ENCODE measurements at places on chromosomes 5 and 9. TPM values are rescaled to one million over a fixed set of nuclear protein-coding genes. Genes with fewer than 3 reads are reported as not detected.

- DNase-seq, result no peak
Observed at GRCh38 chr5:95733107-95733665, 2.0 kb downstream of the RHOBTB3 start.

- DNase-seq, result peak; percentile 86
Observed at GRCh38 chr5:145495741-145496140, 339.4 kb downstream of the PRELID2 start.

DNA sequence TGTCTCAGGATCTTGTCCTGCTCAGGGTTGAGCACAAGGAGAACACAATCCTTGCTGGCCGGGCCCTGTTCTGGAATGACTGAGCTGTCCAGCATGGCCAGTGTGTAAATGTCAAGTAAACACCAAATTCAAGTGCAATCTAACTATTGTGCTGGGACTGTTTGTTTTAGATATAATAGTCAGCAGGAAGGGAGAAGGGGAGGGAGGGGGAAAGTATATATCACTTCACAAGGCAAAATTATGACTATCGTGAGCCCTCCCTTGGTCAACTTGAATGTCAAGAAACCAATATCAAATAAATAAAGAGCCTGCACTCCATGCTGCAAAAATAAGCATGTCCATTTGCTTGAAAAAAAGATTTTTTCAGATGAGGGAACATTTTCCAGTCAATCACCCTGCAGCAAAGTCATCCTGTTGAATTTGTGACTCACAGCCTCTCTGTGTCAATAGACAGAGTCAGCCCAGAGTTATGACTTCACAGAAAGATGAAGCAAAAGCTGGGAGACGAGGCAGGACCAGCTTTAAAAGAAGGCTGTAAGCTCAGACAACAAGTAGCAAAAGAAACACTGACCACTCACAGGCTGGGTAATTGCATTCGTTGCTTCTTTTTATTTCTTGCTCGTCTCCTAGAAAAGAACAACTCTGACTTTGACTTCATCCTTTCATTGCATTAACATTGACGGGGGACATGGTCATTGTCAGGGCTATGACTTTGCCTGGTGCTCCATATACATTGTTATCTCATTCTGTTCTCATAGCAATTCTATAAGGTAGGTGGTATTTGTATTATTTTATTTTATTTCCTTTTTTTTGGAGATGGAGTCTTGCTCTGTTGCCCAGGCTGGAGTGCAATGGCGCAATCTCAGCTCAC is 15.3 kb upstream of the KLF4 start:
- peak; percentile 84 for DNase-seq

GRCh38 chr5:14134083-14134482 is 9.1 kb upstream of the TRIO start:
- no peak for DNase-seq

- no peak for DNase-seq
Observed at GRCh38 chr5:14668181-14668591, 3.7 kb downstream of the OTULIN start.

GRCh38 chr5:171673840-171674239 is 111.8 kb upstream of the SMIM23 start:
- DNase-seq, result no peak

- no peak for DNase-seq
Observed at GRCh38 chr5:129399069-129399468, 61.0 kb upstream of the ADAMTS19 start.

- no peak for DNase-seq
Observed at GRCh38 chr5:126269511-126269910, 153.7 kb upstream of the GRAMD2B start.

DNA sequence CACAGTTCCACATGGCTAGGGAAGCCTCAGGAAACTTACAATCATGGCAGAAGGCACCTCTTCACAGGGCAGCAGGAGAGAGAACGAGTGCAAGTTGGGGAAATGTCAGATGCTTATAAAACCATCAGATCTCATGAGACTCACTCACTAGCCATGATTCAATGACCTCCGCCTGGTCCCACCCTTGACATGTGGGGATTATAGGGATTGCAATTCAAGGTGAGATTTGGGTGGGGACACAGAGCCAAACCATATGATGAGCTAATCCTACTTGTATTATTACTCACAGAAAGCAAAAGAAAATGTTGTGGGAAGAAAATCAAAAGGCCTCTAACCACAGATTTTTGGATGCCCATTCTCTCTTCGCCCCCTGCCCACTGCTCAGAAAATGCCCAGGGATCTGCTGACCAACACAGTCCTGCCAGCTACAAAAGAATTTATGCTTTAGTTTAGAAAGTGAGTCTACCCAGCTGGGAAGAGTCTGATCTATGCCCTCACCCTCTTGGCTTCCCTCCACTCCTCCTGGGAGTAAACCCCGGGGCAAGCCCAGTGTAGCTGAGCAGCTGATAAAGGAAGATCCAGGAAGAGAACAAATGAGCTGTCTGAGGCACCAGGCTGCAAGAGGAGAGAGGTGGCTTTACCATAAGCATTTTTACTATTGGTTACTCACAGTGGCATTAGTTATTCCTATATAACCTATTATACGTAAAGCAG is 53.1 kb downstream of the RNF130 start:
- no peak for DNase-seq

DNA sequence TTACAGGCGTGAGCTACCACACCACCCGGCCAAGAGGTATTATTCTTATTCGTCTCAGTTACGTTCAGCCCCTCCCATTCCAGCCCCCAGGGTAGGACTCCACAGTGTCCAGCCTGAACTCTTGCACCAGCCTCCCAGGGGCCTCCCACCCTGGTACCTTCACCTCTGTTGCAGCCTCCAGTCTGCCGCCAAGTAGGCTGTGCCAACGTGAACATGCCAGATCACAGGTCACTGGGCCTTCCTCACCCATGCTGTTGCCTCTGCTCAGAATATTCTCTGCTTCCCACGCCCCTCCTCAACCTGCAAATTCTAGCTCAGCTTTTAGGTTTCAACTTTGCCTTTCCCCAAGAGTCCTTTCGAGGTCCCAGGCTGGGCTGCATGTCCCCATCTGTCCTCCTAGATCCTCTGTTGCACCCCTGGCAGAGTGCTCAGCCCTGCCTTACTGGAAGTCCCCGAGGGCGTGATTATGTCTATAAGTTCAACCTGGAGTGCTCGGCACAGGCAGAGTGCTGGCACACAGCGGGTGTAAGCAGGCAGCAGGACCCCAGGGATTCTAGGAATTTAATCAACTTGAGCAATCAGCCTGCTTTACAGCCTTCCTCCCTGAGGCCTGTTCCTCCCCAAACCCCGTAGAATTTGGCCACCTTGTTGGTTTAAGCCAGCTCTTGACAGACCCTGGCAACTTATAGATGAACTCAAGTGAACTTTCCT is 13.1 kb upstream of the STXBP1 start:
- DNase-seq, result no peak

DNA sequence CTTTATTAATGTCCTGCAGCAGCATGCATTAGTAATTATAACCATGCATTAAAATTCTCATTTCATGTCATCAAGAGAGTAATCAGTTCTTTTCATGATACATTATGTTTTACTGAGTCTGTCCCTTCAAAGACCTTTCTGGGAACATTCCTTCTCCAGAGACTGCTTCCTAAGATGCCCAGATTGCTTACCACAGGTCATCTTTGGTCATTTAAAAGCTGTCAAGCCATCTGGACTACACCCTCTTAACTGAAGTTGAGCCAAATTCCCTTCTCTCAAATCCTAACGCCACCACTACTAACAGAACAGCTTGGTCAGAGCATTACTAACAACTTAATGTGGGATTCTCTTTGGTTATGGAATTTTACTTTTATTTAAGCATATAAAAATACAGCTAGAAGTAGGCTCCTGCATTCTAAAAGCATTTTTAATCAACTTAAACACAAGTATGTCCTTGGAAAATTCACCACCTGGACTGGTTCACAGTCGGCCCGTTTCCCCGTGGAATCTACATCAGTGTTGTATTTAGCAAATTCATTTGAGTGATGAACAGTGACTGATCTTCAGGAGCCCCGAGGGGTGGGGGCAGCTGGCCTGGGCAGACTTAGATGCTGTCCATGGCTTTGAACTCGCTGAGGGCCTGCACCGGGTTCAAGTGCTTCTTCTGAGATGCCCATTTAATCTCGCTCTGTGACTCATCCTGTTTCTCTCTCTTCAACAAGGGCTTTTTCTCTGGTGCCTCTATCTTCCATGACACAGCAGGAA is 92.8 kb upstream of the CCDC112 start:
- DNase-seq, result no peak

GRCh38 chr9:137307255-137308056 is 5.4 kb upstream of the NRARP start:
- no peak for DNase-seq

- peak; percentile 49 for DNase-seq
Observed at GRCh38 chr5:96660971-96661854, 963 bp upstream of the CAST start.

GRCh38 chr5:157857816-157858526 is 974 bp downstream of the CLINT1 start:
- DNase-seq, result peak; percentile 29

DNA sequence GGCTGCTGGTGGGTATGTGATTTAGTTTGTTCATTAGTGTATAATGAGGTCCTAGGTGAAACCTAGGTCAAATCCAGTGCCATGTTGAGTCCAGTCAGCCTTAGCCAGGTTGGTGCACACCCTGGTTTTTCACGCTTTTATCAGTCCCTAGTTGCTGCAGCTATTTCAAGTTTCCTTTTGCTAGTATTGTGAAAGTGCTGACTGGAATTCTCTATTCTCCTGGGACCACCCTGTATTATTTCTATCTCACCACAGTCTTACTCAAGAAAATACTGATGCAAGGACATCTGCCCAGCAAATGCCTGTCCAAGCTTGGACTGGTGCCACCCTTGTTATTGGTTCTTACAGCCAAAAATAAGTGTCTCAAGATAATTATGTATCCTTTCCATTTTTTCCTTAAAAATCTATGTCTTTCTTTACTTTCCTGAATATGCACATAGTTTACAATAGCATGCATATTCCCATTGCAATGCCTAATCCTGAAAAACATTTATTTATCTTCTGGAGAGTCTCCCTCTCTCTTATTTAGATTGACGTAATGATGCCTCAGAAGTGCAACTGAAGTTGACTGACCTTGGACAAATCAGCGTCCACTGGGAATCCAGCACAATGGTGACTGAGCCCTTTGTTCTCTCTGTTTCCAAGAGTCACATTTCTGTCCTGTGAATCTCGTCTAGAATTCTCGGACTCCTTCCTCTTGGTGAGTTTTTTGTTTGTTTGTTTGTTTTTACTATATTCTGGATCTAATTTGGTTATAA is 1075.0 kb downstream of the CDH9 start:
- DNase-seq, result peak; percentile 40

- peak; percentile 49 for DNase-seq
Observed at GRCh38 chr9:78821126-78821822, 524.3 kb downstream of the PSAT1 start.

DNA sequence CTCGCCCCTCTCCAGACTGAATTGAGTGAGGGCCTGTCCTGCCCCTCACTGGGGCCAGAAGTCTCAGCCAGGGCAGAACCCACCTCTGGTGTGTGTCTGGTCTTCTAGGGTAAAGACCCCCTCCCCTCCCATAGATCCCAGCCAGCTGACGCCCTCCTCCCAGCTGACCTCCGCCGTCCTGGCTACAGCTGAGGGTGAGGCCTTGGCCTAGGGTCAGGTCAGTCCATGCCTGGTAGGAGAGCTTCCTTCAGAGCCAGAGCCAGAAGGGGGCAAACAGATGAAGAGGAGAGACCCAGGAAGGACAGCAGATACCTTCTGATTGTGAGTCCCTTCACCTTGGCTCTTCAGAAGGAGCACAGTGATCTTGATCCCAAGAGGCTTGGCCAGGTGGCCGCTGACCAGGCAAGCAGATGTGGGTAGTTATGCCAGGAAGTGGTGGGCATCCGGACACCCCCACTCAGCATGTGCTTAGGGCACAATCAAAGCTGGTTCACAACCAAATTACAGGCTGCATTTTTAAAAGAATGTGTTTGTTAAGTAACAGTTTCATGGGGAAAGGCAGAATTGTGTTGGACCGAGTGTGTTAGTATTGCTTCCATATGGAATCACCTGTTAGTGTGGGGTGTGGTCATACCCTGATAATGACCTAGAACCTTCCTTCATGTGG is 29.9 kb downstream of the JADE2 start:
- DNase-seq, result no peak

The SGCD gene
- total RNA-seq, result 0.43 TPM

The C9orf153 gene
- total RNA-seq, result not detected

The PCDHB4 gene
- not detected for total RNA-seq

The SYNPO gene
- 5.3 TPM for total RNA-seq

The GNA14 gene
- total RNA-seq, result not detected
